ENCODE measurements at places on chromosomes 3 and 15. TPM values are rescaled to one million over a fixed set of nuclear protein-coding genes. Genes with fewer than 3 reads are reported as not detected.

The FAM240A gene
- not detected for polyA plus RNA-seq

The SLC26A6 gene
- 20.9 TPM for polyA plus RNA-seq

The WDR76 gene
- 22.4 TPM for polyA plus RNA-seq

The OR4M2 gene
- polyA plus RNA-seq: not detected

The ADCY5 gene
- 0.11 TPM for polyA plus RNA-seq

The EPHB1 gene
- polyA plus RNA-seq: 0.41 TPM

The CHST2 gene
- 1.8 TPM for polyA plus RNA-seq

The EID1 gene
- polyA plus RNA-seq: 287 TPM

The ECE2 gene
- not detected for polyA plus RNA-seq

The CFAP100 gene
- polyA plus RNA-seq: not detected

The SGO1 gene
- polyA plus RNA-seq: 2.4 TPM

The PARP15 gene
- 0.62 TPM for polyA plus RNA-seq

The DUOXA2 gene
- not detected for polyA plus RNA-seq

The ITGA11 gene
- 21.5 TPM for polyA plus RNA-seq

The SLC22A13 gene
- polyA plus RNA-seq: 0.05 TPM

The HCLS1 gene
- 7.7 TPM for polyA plus RNA-seq

The ACTC1 gene
- 0.68 TPM for polyA plus RNA-seq

The C3orf70 gene
- polyA plus RNA-seq: 1.6 TPM

The GORASP1 gene
- 32.1 TPM for polyA plus RNA-seq

The GOLGA8O gene
- 0.19 TPM for polyA plus RNA-seq

The SI gene
- polyA plus RNA-seq: not detected

The TRIM71 gene
- 0.02 TPM for polyA plus RNA-seq

Data from fibroblast of lung (primary cell).